ENCODE measurements at places on chromosomes 5 and 9.

GRCh38 chr9:124078641-124079040 lies 67.1 kb downstream of the LHX2 start:
- no peak for DNase-seq

GRCh38 chr5:115514220-115514619 lies 30.4 kb downstream of the FEM1C start:
- DNase-seq, result no peak

DNA sequence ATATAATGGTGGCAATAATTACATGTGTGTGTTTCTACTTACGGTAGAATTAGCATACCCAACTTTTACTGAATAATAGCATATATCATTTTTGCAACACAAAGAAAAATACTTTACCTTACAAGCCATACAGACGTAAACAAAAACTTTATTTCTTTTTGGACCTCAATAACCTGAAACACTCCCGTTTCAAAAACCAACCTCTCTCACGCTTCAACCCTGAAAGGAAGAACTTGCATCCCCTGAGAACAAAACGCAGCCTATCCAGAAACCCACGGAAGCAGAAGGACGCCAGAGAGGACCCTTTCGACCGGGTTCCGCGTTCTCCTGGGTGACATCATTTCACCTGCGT lies at the start of gene RNF38:
Gene RNF38 (minus strand): TSS at position 290 of the 352 bp plus-strand sequence. CDS start 161 bp downstream, at position 129.
- no peak for DNase-seq

- DNase-seq, result no peak
Observed at GRCh38 chr5:169945831-169946261, 34.4 kb downstream of the INSYN2B start.

DNA sequence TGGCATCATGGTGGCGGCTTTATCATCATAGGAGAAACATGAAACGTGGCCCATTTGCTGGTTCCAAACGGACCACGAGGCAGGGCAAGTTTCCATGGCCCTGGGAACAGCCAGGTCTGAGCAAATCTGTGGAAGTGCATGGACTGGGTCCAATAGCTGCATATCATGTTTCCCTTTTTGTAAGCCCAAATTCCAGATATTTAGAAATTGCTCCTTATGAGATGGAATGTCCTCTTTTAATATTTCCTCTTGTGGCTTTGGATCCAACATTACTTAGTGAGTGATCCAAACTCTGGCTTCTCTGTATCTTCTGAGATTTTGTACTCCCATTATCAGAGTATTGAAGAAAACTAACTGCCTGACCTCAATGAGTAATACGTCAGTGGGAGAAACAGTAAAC lies 79.8 kb upstream of the FBXL7 start:
- DNase-seq, result no peak

- no peak for DNase-seq
Observed at GRCh38 chr5:137336565-137337120, 162.5 kb downstream of the SPOCK1 start.

- DNase-seq, result peak; percentile 27
Observed at GRCh38 chr5:61228691-61229280, 66.5 kb upstream of the SMIM15 start.

- no peak for DNase-seq
Observed at GRCh38 chr9:97237951-97238889, 69.2 kb upstream of the CCDC180 start.

GRCh38 chr9:96442491-96442890 lies 7.5 kb upstream of the HABP4 start:
- DNase-seq, result no peak

DNA sequence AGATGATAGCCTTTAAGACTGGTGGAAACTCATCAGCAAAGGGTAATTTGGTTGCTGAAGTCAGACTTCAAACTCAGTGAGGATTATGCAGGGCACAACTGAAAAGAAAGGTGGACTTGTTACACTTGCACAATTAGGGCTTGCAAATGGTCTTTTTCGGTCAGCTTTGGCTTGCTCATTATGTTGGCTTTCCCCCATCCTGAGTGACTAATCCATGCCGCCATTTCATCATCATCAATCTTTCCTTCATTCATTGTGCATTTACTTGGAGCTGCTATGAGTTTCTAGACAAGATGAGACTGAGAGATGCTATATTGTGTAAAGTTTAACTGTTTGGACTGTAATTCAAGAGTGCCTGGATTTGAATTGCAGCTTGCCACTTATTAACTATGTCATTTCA lies 134.8 kb upstream of the PPP1R2B start:
- DNase-seq, result no peak

DNA sequence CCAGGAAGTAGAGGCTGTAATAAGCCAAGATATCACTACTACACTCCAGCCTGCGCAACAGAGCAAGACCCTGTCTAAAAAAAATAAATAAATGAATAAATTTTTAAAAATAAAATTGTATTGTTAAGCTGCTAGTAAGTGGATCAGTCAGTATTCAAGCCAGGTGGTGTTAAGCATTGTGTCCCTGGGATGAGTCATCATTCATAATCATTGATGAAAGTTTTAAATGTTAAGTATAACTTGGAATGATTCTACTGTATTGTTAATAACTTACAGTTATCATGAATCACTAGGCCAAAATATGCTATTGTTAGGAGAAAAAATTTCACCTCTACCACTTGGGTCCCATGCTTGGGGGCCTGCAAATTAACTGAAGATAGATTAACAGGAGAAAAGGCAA lies 38.2 kb downstream of the MED10 start:
- no peak for DNase-seq

DNA sequence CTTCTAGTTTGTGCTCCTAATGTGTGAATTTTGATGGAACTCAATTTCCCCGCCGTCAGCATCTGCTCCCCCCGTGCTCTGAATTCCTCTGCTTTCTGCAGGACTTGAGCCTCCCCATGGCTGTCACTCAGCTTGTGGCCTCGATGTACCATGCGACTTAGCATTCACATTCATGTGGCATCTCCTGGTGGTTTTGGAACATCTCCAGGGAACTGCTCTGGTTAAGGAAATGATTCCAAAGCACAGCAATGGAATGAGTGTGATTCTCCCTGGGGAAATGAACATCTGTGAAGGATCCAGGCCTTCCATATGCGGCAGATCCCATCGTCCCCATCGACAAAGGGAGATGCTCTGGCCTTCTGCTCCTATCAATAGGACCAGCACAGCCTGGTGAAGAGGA lies 119.0 kb downstream of the ENTREP1 start:
- DNase-seq, result no peak

DNA sequence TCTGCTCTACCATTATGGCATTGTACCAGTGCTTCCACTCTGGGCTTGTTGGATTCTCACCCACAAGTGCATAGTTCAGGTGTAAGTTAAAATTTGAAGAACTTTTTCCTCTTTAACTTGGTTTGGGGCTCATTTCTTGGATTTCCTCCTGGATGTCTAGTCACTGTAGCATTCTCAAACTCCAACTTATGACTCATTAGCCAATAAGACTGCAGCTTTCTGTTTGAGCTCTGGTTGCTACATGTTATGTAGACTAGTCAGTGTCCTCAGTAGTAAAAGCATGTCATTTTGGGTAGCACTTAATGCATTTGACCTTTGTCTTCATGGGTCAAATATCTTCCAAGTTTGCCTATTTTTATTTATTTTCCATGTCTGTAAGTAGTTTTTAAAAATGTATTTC lies 790.8 kb downstream of the BRINP1 start:
- no peak for DNase-seq

GRCh38 chr9:98432960-98433359 lies 177.5 kb upstream of the TBC1D2 start:
- DNase-seq, result no peak

GRCh38 chr5:160088805-160089204 lies 30.4 kb downstream of the PWWP2A start:
- DNase-seq, result no peak

GRCh38 chr5:165161204-165161603 lies 1655.8 kb downstream of the MAT2B start:
- DNase-seq, result no peak

DNA sequence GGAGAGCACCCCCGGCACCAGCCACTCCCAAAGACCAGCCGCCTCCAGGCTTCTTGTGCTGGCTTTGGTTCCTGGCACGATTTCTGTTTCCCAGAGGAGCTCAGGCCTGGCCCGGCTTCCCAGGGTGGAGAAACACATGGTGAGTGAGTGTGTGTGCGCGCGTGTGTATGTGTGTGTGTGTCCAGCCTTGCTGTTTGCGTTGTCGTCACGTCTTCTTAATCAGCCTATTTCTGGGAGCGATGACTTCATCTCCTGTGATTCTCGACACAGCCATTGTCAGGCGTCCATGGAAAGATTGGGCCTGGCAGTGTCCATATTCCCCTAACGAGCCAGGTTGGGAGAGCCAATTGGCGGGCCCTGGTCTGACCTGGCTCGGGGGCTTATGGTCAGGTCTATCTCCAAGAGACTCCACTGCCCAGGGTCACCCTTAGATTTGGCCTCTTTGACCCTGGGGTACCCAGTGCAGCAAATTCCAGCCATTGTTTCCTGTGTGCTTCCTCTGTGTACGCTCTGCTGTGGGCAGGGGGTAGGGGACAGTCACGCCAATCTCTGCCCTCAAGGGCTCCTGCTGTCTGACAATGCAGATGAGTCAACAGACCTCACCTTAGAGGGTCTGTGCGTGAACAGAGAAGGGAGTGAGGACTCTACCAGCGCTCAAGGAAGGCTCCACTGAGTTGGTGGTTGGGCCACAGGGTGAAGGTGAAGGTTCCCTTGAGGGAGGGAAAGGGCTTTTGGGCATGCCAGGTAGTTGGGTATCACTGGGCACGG lies 73.8 kb downstream of the DAB2IP start:
- DNase-seq, result no peak

DNA sequence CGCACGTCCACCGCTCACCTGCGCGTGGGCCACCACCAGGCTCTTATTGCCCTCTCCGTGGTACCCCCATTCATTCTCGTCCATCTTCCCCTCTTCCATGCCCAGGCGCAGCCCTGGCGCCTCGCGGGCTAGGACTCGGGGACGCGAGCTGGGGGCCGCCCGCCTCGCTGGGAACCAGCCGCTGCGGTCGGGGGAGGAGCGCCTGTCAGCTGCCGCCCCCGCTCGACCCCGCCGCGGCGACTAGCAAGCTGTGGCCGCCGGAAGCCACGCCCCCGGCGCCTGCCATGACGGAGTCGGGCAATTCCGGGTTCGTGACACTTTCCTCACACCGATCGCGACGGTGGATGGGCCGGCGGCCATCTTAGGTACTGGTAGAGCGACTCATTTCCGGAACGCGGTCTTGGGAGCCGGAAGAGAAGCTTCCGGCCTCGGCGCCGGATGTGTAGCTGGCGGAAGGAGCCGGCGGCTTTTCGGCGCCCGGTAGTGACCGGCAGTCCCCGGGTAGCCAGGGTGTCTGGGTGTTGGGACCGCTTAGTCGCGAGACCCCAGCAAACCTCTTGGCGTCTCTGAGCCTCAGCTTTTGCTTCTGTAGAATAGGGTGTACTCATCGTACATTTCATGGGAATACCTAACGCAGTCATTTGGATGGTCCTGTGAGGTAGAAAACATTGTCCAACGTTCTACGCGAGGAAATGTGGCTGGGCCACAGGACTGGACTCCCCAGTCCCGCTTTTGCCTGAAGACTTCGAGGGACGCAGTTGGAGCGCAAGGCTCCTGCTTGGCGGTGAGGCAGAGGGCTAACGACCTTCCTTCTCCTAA lies at the start of gene IPPK:
Gene IPPK (minus strand): TSS at position 242 of the 819 bp plus-strand sequence. CDS start 143 bp downstream, at position 99.
- DNase-seq, result peak; percentile 99

GRCh38 chr5:109256486-109256885 lies 153.3 kb downstream of the PJA2 start:
- DNase-seq, result no peak

DNA sequence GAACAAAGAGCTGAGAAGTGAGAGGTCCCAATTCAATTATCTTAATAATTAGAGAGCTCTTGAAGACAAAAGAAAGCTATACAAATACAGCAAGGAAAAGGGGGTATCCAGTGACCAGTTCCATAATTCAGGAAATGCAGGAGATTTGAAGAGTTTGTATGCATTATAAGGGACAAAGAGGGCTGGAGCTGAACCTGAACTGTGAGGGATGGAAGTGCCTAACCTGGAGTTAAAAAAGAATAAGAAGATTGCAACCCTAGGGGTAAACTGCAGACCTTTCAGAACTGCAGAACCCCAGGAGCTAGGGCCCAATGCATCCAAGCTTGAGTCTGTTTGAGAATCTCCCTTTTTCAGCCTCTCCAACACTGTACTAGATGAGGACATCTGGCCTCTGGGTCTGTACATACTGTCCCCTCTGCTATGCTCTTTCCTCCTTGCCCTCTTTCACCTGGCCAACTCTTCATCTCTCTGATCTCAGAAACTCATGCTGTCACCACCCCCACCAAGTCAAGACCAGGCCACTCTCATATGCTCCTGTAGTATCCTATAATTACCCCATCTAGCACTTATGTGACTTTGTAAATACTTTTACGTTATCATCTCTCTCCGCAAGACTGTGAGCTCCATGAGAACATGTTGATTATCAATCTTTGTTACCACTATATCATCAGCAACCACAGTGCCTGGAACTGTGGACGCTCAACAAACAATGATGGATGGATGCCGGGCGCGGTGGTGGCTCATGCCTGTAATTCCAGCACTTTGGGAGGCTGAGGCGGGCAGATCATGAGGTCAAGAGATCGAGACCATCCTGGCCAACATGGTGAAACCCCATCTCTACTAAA lies 6.6 kb upstream of the PRKACG start:
- no peak for DNase-seq

GRCh38 chr5:38529955-38530646 lies 26.3 kb downstream of the LIFR start:
- no peak for DNase-seq

DNA sequence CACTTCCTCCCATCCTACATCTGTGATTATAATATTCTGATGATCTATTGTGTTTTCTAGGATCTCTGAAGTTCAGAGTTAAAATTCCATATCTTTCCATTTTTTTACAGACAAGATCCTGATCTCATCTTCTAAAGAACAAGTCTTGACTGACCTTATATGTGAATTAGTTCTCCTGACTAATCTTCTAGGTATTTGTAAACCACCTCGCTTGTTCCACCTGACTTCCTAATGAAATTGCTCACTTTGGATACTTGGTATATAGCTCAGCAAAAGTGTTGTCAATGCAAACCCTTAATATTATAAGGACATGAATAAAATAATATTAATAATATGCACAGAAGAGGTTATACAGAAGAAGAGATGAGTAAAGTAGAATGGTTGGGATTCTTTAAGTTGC lies 68.2 kb upstream of the NR4A3 start:
- DNase-seq, result no peak

- no peak for DNase-seq
Observed at GRCh38 chr9:123524866-123525265, 168.9 kb downstream of the CRB2 start.

DNA sequence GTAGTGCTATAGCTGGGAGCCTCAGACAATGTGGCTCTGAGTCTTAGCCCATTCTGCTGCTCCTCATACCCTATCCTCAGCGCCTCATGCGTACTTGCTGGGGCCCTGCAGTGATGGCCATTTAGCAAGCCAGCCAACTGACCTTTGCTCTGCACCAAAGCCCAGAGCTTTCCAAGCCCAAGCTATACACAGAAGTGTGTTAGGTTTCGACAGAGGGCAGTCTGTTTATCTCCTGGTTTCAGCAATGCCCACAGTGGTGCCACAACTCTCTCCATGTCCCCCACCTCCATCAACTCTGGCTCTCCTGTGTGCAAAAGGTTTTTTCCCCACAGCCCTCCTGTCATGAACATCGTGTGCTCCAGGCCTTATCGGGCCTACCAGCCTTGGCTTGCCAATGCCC lies 16.9 kb downstream of the GNG10 start:
- DNase-seq, result no peak

Data from GM12891 (cell line).